ENCODE measurements at places on chromosomes 7 and 10. TPM values are rescaled to one million over a fixed set of nuclear protein-coding genes. Genes with fewer than 3 reads are reported as not detected.

NODAL gene
- total RNA-seq = not detected

GRCh38 chr10:78263521-78263988 is 229.9 kb downstream of the RPS24 start:
- no peak for DNase-seq

GRCh38 chr10:93547522-93547921 is 18.9 kb upstream of the FFAR4 start:
- no peak for DNase-seq

GRCh38 chr10:83765731-83766130 is 373.6 kb upstream of the GHITM start:
- no peak for DNase-seq

GRCh38 chr10:120186506-120186905 is 270.5 kb upstream of the PLPP4 start:
- DNase-seq = no peak

GRCh38 chr10:70479626-70480238 is 1.2 kb downstream of the PALD1 start:
- DNase-seq = no peak

DNA sequence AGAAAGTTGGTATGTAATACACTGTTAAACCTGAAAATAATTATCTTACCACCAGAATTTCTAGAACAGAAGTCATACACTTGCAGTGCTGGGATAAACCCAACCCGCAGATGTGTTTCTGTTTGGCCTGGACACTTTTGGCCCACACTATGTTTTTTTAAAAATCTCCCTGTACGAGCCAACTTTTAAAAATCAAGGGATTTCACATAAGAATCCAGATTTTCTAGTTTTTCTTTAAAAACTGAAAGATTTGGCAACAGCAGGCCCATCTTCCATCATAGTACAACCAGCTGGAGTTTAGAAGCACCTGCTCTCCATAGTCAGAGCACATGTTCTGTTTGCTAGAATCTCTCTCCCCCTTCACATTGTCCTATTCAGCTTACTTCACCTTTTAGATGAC is 74.0 kb downstream of the TLL2 start:
- DNase-seq = no peak

Measured in CD8-positive, alpha-beta T cell (primary cell).